Activated CD4-positive, alpha-beta T cell treated with anti-CD3 and anti-CD28 coated beads for 1 hour (primary cell): ENCODE measurements at places on chromosomes 11 and 22.

GRCh38 chr11:128595221-128595620 is 7.9 kb upstream of the ETS1 start:
- no peak for DNase-seq

- no peak for DNase-seq
These were observed 12.8 kb upstream of the HYLS1 start for GRCh38 chr11:125874556-125875124.

DNA sequence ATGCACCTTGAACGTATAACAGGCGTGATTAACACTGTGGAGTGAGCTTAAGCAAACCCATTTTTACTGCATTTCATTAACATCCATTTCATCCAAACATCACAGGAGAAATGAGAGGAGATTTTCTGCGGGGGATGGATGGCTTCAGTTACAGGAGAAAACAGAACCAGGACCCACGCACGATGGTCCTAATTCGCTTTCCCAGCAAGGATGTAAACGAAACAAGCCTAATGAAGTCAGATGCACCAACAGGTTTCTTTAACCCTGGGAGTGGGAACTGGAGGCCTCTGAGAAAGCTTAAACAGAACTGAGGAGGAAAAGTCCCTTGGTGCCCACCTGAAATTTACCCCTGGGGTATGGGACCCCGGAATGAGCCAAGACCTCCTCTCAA is 2.7 kb downstream of the CADM1 start:
- no peak for DNase-seq

DNA sequence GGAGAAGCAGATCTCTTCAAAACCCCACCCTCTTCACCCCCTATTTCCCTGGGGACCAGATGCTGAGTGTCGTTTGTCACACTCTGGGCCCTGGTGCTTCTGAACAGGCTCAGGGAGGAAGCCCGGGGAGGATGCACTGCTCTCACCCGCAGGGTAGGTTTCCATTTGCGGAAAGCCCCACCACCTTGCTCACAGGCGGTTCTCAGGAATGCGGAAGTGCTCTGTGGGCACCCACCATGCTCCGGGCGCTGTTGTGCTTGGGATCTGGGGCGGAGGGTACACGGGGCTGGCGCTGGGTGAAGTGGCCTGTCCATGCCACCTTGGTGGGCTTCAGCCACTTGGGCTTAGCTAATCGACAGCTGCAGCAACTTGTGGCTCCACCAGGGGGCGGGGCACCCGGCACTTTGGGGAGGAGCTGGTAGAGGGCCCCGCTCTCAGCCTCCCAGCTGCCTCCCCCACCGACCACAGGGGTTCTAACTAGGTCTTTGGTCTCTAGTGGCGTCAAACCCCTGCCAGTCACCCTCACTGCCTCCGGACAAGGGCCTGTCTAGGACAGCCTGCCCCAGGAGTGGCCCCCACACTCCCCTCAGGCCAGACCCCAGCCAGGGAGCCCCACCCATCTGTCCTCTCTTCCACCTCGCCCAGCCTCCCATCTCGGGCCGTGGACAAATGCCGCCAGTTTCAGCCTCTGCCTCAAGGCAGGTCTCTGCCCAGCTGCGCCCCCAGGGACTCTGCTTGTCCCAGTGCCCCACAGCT is 7.4 kb downstream of the NDUFV1 start:
- DNase-seq: peak; percentile 72

GRCh38 chr11:7484645-7485044 is 661 bp upstream of the OLFML1 start:
- no peak for DNase-seq

DNA sequence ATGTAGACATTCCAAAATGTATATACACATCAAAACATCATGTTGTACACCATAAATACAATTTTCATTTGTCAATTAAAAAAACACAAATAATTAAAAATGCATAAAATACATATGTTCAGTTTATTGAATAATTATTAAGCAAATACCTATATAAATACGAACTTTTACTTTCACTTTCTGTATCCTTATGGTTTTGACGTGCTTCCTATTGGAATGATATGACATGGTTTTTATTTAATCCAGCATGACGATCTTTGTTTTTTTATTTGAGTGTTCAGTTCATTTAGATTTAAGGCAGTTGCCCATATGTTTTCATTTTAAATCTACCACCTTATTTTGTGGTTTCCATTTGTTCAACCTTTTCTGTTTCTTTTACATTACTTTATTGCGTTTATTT is 198.3 kb upstream of the PLET1 start:
- no peak for DNase-seq

DNA sequence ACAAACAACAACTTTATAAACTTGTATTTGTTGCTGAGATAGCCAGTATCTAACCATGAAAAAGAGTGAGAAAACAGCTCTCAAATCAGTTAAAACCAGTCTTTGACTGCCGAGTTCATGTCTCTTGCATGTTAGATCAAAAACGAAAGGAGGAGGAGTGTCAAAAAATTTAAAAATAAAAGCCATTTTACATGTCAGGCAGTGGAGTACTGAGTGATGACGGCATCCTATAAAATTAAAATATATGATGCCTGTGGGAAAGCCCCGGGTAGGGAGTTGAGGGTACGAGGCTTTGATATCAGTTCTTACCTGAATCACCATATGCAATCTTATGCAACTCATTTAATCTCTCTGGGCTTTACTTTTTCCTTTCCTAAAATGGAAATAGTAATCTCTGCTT is 117.3 kb downstream of the ETS1 start:
- DNase-seq: no peak

GRCh38 chr11:68341557-68342458 is 29.4 kb downstream of the LRP5 start:
- no peak for DNase-seq

- DNase-seq: no peak
These were observed 49.1 kb upstream of the CAPRIN1 start for GRCh38 chr11:34002420-34002819.

DNA sequence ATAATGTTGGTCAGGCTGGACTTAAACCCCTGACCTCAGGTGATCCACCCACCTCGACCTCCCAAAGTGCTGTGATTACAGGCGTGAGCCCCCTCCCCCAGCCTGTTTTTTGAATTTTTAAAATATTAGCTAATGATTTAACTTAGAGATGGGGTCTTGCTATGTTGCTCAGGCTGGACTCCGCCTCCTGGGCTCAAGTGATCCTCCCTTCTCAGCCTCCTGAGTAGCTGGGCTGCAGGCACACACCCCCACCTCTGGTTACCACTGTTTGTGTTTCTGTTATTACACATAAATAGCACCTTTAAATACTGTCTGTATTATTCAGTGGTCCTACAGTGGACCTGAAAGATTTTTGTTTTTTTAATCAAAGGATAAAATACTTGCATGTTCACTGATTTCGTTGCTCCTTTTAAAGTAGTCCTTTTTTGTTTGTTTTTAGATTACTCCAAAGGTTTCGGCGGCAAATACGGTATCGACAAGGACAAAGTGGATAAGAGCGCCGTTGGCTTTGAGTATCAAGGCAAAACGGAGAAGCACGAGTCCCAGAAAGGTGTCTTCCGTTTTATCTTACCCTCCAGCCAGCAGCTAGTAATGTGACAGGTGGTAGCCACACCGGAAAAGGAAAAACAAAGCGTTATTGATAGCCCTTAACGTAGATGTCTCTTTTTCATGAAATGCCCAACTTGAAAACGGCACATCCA is 21.1 kb downstream of the CTTN start:
- no peak for DNase-seq

DNA sequence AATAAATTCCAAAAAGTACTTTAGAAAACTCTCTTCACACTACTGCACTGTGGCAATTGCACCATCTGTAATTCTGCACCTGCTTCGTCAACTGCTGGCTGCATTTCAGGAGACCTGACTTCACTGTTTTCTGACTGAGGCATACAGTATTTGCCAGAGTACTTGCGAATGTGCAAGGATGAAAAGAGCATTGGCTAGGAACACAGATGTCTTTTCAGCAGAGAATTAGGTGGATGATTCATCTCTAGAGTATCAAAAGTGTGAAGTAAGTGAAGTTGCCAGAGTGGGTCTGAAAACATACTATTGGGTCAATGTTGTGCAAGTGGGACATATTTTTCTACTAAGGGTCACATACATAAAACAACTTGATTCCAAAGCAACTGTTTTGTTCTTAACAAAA is 427.5 kb upstream of the CCDC90B start:
- no peak for DNase-seq

DNA sequence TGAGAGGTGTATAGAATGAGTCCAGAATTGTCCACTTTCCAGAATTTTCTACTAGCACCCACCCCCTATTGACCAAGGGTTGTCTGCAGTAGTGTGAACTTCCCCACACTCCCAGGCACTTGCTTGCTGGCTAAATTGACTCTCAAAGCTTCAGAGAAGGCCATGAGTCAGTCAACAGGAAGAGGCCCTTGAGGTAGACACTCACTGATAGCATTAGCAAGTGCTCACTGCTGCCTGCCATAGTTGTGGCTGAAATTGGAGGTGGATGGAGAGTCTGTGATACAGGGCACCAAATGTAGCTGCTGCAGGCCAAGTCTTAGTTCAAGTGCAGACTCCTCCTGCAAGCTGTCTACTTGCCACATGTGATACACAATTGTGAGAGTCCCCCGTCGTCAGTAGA is 156.8 kb downstream of the SPON1 start:
- no peak for DNase-seq

- no peak for DNase-seq
These were observed 61.5 kb upstream of the EED start for GRCh38 chr11:86182976-86183584.

DNA sequence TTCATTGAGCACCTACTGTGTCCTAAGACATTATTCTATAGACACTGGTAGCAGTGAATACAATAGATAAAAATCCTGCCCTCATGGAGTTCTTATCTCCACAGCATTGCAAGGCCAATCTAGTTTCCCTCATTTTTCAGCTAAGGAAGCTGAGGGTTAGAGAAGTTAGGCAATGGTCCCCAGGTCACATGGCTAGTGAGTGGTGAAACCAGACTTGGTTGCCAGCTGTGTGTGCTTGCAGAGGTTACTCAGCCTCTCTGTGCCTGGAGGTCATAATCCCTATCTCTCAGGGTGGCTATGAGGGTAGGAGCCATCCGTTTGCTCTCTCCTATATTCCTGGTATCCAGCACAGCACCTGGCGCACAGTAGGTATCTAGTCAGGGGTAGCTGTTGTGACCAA is 147.7 kb upstream of the SEZ6L start:
- no peak for DNase-seq

- no peak for DNase-seq
These were observed 24.5 kb downstream of the MCHR1 start for GRCh38 chr22:40703736-40704135.

DNA sequence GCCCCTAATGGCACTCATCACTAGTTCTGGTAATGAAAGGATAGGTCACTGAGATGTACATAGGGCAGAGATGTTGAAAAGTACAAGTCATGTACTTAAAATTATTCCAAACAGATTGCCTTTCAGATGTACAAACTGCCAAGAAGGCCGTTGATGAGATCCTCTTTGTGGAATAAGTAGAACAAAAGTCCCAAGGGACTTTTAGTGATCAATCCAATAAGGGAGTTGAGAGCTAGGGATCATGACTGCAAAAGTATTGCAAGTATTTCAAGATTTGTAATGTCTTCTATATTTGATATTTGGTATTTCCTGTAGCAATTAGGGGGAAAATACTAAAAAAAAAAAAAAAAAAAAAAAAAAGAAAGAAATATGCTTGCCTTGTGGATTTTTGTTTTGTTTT is 82.2 kb downstream of the ATG16L2 start:
- DNase-seq: no peak

DNA sequence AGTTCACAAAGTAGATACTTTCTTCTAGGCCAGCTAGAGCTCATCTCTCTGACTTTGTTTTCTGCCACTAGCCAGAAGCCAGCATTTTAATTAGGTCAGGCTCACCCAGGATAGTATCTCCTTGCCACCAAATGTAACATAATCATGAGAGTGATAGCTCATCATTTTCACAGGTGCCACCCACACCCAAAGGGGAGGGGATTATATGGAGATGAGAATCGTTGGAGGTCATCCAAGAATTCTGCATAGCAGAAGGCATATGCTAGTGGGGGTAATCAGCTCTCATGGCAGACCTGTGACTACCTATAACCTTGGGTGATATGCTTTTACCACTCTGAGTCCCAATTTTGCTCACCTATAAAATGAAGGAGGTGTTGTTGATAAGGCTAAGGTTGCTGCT is 523.0 kb downstream of the METTL15 start:
- DNase-seq: no peak

GRCh38 chr22:37243402-37244113 is 511 bp downstream of the RAC2 start:
- no peak for DNase-seq

DNA sequence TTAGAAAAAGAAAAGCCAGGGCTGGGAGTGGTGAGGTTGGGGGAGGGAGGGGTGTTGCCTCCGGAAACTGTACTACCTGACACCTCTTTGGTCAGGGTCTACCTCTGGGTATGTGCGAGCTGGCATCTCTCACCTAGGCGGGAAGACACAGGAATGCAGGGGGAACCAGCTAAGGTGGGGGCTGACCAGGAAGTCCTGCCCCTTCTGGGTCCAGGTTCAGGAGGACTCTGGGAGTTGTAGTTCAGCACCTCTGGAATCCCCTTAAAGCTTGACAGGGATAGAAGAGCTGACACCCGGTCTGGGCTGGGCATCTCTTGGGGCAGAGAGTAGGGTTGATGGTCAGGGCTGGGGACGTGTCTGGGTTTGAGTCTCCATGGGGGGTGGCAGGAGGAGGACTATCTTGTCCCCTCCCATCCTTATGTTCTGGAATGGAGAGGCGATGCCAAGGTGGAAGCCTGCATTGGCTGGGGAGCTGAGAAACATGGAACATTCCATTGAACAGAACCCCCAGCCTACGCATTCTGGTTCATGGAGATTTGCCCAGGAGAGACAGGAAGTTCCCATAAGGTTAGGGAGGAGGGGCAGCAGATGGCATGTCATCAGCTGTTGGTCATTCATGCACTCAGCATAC is 2.1 kb upstream of the KIAA1671 start:
- DNase-seq: no peak

DNA sequence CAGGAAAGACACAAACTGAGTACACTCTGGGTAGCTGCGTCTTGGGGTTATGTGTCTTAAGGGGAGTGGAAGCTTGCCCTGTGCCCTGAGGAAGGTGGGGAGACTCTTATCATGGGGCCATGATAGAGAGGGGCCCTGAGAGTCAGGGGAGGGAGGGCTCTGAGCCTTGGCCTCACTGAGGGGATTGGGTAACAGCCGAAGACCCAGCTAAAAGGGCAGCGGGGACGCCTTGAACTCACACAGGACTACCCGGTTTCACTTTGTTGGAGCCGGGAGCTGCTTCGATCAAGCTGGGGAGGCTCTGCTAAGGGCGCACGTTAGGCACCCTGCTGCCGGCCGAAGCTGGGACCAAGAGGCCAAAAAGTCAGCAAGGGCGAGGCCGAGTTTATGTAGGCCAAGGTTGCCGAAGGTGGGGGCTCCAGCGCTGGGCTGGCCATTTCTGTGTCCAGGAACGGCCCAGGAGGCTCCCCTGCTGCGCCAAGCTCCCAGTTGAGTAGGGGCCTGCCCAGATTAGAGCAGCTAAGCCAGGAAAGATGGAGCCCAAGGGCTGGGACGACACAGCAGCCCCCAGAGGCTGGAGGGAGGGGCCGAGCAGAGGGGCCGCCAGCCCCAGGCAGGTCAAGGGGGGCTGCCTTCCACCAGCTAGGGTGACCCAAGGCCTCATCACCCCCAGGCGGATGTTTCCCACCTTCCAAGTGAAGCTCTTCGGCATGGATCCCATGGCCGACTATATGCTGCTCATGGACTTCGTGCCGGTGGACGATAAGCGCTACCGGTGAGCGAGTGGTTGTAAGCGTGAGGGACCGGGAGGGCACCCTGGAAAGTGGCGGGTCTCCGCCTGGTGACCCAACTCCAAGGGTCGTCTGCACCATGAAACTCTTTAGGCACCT is 2.2 kb downstream of the TBX1 start:
- no peak for DNase-seq
